ENCODE measurements at places on chromosomes 7 and 10.

GRCh38 chr7:132230462-132230861, 345.8 kb downstream of the PLXNA4 start:
- DNase-seq = no peak

GRCh38 chr7:94178230-94178629, 174.1 kb upstream of the BET1 start:
- DNase-seq = no peak

GRCh38 chr7:1844951-1845390, 174.9 kb downstream of the ELFN1 start:
- peak; percentile 45 for DNase-seq

DNA sequence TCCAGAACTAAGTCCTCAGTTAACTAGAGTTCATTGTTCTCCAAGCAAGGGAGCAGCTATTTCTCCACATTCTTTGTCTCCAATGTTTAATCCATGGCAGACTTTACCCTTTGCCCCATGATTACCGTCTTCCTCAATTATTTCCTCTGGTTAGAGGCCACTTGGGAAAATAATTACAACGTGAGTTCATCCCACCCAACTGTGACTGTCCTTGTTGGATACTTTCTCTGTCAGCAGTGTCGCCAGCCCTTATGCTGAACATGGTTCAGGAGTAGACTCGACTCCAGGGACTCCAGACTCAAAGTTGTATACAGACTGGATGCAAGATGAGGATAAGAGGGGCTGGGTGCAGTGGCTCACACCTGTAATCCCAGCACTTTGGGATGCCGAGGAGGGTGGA, 17.1 kb upstream of the SEPHS1 start:
- no peak for DNase-seq

GRCh38 chr7:20651960-20652544, 36.6 kb downstream of the ABCB5 start:
- DNase-seq = no peak

- no peak for DNase-seq
Observed at GRCh38 chr10:110017052-110017451, 9.3 kb downstream of the ADD3 start.

DNA sequence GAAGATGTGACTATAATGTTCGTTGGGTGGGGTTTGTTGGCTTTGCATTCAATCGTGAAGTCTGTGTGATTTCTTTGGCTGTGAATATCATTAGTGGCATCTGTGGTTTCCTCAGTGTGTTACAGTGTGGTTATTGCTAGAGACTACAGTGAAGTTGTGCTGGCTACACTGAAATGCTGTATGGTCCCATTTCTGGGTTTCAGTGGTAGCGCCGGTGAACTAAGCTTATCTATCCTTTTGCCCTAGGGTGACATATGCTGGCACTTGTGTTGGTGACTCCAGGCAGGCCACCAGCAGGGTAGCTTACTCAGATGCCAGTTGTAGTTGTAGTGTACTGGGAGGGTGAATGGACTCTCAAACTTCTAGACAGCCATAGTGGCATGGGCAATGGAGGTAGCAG, 259.5 kb downstream of the ANKRD30A start:
- DNase-seq = no peak

- DNase-seq = no peak
Observed at GRCh38 chr7:151767557-151767956, 109.4 kb downstream of the PRKAG2 start.

DNA sequence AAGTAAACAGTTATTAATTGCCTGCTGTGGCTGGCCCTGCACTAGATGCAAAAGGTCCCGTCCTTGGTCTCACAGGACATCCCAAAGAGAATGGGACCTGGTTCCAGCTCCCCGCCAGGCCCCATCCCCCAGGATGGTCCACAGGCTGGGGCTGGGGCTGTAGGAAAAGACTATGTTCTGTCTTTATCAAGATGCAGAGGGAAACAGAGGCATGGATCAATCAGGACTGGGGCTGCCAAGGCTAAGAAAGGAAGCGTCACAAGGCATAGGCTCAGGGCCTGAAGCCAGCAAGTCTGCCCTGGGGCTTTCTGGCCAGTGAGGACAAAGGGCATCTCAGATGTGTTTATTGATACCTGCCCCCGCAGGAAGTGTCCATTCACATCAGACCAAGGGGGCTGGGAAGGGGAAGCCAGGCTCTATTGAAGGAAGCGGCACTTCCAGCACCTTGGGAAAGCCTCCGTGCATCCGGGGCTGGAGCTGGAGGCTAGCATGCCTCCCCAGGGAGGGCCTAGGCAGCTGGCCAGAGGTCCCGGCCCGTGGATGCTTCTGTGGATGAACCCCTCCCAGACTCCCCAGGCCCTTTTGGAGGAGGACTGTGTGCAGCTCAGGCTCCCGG, 5.8 kb downstream of the VSIR start:
- no peak for DNase-seq

GRCh38 chr10:1747590-1748157, 10.3 kb upstream of the ADARB2 start:
- DNase-seq = no peak
